GF-D8 (cell line): ENCODE measurements at places on chromosomes 7 and 10.

DNA sequence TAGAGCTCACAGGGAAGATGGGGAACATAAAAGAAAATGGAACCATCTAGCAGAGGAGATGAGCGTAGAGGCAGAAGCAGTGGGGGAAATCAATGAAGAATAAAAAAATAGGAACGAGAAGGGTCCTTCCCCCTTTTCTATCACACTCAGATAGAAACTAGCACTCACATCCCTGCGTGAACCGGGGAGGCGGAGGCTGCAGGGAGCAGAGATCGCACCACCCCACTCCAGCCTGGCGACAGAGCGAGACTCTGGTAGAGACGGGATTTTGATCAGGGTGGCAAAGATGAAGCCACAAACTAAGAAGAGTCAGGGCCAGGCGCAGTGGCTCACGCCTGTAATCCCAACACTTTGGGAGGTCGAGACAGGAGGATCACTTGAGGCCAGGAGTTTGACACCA, 64.7 kb upstream of the ECHDC3 start:
- no peak for DNase-seq

GRCh38 chr7:66421830-66422475, 206.7 kb upstream of the KCTD7 start:
- DNase-seq, result no peak

GRCh38 chr10:120641695-120642094, 184.7 kb downstream of the PLPP4 start:
- peak; percentile 3 for DNase-seq

DNA sequence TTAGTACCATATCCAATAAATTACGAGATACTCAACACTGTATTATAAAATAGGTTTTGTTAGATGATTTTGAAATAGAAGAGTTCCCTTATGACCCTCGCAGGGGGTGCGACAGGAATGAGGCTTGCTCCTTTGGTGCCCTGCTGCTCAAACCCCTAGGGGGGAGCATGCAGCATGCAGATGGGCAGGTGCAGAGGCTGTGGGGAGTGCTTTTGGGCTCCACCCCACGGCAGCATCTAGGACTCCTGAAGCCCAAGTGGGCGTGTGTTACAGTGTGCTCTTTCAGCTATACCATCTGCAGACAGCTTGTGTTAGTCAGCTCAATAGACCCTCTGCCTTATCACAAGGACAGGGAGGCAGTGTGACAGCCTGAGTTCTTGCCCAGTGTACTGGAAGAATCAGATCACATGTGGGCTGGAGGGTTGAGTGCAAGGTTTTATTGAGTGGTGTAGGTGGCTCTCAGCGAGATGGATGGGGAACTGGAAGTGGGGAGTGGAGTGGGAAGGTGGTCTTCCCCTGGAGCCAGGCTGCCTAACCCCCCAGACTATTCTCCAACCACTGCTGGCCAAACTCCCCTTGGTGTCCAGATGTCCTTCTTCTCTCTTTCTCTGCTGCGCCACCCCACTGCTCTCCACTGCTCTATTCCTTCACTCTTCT, 3.1 kb upstream of the MRC1 start:
- no peak for DNase-seq

DNA sequence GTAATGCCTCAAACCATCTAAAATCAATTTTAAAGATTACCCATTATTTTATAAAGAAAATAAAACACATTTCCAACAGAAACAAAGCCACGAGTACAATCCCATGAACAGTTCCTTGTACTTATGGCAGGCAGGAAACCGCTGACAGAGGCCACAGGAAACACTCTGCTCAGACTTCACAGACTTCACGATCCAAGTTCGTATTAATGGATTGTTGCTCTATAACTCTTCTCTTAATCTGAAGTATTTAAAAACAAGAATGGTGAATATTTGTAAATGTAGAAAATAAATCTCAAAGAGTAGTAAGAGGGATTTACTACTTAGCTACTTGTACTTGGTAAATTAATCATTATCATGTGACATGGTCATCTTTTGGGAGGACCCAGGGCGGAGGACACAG, 78.3 kb downstream of the SNX10 start:
- peak; percentile 69 for DNase-seq
